ENCODE measurements at places on chromosomes 6 and 20.

- DNase-seq, result peak; percentile 32
Observed at GRCh38 chr6:127120023-127120786, 1.7 kb downstream of the RSPO3 start.

DNA sequence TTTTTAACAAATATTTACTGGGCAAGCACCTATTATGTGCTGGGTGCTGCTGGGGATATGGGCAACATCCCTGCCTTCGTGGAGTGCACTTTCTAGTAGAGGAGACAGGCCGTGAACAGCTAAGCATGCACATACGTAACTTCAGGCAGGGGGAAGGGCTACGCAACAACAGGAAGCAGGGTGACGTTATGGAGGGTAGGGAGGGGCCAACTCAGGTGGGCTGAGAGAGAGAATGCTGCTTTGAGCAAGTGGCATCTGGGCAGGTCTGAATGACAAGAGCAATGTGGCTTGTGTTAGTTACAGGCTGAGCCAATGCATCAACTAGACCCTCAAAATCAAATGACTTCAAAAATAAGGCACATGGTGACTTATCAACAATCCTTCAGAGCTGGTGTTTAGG, 112.1 kb downstream of the CDC5L start:
- DNase-seq, result no peak

- DNase-seq, result peak; percentile 72
Observed at GRCh38 chr20:57432862-57433491, 41.8 kb downstream of the RBM38 start.

GRCh38 chr6:25287941-25288340, 8.8 kb downstream of the CARMIL1 start:
- no peak for DNase-seq

GRCh38 chr20:23407781-23408464, 13.4 kb downstream of the NAPB start:
- no peak for DNase-seq

DNA sequence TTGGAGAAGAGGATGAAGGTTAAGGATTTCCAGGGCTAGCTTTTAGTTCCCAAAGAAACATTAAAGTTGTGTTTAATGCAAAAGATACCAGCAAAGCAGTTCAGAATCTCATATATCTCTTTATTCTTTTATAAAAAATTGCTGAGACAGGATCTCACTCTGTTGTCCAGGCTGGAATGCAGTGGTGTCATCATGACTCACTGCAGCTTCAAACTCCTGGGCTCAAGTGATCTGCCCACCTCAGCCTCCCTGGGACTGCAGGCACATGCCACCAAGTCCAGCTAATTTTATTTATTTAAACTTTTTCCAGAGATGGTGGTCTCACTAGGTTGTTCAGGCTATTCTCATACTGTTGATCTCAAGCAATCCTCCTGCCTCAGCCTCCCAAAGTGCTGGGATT, 41.1 kb upstream of the CAP2 start:
- DNase-seq, result no peak

DNA sequence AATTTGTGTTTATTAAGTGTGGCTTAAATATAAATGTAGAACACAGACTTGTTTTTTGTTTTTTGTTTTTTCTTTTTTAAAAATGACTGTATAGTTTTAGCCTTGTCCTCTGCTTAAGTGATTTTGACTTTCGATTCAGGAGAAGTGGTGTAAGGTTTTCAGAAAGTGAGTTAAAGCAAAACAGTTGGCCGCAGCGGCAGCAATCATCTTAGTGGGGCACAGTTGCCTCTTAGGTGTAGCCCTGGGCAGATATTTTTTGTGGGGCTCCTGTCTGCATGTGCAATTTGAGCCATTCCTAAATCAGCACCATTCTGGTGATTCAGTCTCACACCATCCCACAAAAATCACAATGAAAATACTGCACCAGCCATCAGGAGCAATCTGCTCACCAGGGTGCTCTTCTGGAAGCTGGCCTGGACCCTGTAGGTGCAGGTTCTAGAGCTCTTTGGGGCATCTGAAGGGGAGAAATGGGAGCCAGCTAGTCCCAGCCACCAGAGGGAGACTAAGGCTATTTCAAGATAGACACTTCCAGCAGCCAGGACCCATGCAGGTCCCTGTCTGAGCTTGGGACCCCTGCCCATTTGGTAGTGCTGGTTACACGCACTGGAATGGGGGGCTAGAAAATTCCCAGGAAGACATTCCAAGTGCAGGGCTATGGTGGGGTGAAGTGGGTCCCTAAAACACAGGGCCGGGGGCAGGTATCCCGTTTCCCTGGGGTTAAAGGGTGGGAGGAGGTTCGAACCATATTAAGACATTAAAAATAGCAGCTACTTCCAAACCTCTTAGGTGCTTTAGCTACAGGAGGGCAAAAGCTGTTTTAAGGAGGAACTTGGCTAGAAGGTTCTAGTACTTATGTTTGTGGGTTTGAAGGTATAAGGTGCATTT, 156.6 kb downstream of the NFATC2 start:
- DNase-seq, result no peak

DNA sequence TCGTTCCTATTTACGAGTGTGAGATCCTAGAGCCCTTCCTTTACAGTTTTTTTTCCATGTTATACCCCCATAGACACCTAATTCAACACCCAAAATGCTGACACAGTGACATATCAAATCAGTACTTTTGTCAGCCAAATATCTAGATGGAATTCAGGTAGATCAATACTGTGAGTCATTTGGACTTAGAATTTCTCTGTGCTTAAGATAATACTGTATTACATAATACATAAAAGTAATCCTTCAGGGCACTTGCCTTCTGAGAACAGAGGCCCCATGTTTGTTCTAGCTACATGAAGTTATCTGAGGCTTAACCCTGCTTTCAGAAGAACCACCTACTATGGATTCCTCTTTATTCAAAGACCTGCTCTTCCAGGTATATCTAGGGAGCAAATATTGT, 623.1 kb downstream of the PHF3 start:
- no peak for DNase-seq

DNA sequence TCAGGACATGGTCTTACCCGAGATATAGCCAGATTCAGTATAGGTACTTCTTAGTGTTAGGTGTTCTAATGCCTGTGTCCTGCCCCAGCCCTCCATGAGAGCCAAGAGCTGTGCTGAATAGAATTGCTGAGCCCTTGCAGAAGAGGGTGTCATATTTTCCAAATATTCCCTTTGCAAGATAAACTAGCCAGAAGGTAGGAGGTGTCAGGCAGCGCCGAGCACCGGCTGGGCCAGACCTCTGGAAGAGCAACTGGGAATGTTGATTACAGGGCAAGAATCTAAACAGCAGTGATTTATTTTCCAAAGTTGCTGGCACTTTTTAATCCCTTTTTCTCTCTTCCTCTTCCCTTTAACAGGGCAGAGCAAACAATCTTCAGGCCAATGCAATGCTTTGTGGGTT, 37.1 kb upstream of the EZR start:
- DNase-seq, result no peak

GRCh38 chr6:91669154-91669870, 1082.4 kb upstream of the MAP3K7 start:
- DNase-seq, result no peak

- DNase-seq, result peak; percentile 69
Observed at GRCh38 chr6:149233056-149233715, 84.3 kb upstream of the TAB2 start.

GRCh38 chr6:142320366-142320765, 18.6 kb downstream of the ADGRG6 start:
- no peak for DNase-seq

DNA sequence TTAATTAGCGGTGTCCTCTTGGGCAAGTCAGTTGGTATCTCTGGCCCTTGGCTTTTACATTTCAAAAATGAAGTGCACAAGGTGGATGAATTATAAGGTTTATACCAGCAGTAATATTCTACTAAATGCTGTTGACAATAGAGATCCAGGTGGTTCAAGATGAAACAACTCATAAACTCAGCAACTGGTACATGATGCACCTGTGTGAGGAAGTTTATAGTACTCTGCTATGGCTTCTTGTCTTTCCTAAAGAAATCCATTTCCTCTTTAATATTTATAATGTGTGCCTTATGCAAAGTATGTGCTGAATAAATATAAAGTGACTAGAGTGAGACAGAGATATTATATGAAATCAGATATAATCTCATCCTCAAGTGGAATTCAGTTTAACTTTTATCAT, 48.5 kb downstream of the ADGRG6 start:
- DNase-seq, result no peak

- no peak for DNase-seq
Observed at GRCh38 chr6:52610745-52611355, 34.0 kb upstream of the TRAM2 start.

DNA sequence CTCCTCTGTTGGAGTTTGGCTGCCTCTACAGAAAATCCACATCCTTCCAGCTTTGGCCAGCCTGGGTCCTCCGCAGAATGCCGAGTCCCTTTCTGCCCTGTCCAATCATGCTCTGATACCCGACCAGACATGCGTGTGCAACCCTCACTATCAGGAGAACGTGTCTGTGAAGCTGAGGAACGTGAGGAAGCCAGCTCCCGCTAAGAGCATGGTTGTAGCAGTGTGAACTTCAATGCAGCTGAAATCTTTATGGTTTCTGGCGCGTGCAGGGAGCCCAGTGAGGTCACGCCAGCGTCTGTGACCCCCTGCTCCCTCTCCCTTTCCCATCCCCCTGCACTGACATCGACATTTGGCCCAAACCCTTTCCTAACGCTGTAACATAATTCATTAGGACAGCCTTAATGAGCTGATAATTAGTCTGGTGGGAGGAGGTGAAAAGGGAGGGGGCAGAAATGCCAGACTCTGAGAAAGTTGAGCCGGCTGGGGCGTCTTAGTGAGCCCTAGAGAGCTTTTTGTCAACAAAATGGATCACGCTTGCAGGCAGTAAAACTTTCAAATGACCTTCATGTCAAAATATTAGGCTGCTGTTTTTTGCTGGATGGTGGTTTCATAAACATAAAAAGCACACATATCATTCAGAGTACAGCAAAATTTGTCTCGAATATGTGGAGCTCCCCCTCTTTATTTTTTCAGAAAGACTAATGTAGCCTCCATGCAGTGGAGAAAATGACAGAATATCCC, 423.3 kb downstream of the QKI start:
- no peak for DNase-seq

GRCh38 chr20:50567860-50568548, 57.8 kb downstream of the PTPN1 start:
- no peak for DNase-seq

- no peak for DNase-seq
Observed at GRCh38 chr6:103280417-103280816, 1579.3 kb downstream of the HACE1 start.

DNA sequence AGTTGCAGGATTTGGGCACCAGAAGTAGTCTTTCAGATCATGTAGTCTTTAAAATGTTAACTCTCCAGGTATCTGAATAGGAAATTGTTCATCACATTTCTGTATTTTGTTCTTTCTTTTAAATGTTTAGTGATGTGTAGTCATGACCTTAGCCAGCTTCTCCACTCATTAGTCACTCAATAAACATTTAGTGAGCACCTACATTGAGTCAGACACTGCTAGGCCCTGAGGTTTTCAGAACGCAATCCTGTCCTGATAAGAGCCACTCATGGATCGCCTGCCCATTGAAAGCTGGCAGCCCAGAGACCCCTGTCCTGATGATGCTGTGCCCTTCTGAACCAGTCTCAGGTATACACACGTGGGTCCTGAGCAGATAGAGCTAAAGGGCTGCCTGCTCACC, 163.4 kb upstream of the HEY2 start:
- DNase-seq, result no peak

- DNase-seq, result no peak
Observed at GRCh38 chr6:157629220-157629619, 193.8 kb upstream of the SNX9 start.

- no peak for DNase-seq
Observed at GRCh38 chr20:31916708-31917107, 35.1 kb downstream of the PDRG1 start.

DNA sequence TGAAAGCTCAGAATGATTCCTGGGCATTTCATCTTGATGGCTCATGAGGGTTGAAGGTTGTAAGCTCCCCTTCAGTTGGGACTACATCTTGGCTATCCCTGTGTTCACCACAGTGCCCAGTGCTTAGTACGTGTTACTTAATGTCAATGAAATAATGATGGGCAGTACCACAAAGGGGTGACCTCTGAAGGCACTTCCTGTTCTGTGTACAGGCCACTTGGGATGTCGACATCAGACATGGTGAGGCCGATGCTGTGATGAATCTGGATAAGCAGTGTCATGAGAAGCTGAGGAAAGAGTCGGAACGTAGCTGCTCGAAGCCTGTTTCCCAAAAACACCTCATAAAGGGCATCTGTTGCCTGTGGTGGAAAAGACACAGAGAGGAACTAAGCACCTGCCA, 27.6 kb upstream of the RBL1 start:
- DNase-seq, result no peak

DNA sequence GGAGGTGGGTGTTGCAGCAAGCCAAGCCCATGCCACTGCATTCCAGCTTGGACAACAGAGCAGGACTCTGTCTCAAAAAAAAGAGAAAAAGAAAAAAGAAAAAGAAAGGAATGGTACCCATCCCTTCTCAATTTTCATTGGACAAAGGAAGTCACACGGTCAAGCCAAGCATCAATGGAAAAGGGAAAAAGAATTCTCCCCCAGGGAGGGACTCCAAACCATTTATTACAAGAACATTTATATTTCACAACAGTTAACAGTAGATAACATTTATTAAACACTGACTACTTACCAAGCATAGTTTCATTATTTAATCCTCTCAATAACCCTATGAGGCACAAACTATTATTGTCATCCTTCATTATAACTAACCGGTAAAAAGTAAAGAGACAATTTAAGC, 6.6 kb upstream of the KIF13A start:
- DNase-seq, result no peak

GRCh38 chr6:37399795-37400490, 33.1 kb upstream of the CMTR1 start:
- DNase-seq, result no peak

- no peak for DNase-seq
Observed at GRCh38 chr6:119264854-119265397, 84.6 kb downstream of the MAN1A1 start.

DNA sequence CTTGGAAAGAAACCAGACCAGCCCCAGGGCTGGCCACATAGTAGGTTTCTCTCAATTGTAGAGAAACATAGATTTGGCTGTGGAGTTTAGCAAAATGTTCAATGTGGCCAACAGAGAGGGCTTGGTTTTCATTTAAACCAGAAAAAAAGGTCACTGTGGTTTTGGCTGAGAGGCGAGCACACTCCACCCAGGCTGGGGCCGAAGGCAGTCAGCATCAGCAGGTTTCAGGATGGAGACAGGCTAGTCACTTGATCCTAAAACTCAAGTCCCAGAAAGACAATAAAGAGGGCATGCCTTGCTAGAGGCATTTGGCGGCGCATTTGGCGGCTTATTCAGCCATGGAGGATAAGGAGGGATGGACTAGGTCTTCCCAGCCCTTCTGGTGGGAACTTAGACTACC, 73.1 kb downstream of the PRND start:
- DNase-seq, result no peak

DNA sequence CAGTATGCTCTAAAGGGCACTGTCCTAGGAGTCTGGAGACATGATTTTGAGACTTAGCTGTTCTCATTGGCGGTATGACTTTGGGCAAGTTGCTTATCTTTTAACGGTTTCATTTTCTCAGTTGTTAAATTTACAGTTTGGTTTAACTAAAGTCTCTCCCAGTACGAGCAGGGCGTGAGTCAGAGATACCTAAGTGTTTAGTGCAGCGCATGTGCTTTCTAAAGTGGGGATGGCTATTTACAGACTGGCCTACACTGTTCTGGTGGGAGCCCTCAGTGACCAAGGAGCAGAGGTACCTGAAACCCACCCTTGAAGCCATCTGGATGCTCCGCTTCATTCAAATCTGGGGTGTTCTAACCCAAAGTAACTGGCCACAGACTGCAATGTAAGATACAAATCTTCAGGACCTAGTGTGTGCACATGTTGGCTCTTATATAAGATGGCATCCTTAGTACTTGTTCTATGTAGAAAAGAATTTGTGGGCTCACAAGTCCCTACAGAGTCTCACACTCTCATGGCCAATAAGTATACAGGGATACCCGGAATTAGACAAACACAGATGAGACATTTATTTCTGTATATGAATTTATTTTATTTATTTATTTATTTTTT, 10.7 kb downstream of the MSH5 start:
- no peak for DNase-seq
